SIG-M5 (cell line): ENCODE measurements at places on chromosomes 12 and 14.

DNA sequence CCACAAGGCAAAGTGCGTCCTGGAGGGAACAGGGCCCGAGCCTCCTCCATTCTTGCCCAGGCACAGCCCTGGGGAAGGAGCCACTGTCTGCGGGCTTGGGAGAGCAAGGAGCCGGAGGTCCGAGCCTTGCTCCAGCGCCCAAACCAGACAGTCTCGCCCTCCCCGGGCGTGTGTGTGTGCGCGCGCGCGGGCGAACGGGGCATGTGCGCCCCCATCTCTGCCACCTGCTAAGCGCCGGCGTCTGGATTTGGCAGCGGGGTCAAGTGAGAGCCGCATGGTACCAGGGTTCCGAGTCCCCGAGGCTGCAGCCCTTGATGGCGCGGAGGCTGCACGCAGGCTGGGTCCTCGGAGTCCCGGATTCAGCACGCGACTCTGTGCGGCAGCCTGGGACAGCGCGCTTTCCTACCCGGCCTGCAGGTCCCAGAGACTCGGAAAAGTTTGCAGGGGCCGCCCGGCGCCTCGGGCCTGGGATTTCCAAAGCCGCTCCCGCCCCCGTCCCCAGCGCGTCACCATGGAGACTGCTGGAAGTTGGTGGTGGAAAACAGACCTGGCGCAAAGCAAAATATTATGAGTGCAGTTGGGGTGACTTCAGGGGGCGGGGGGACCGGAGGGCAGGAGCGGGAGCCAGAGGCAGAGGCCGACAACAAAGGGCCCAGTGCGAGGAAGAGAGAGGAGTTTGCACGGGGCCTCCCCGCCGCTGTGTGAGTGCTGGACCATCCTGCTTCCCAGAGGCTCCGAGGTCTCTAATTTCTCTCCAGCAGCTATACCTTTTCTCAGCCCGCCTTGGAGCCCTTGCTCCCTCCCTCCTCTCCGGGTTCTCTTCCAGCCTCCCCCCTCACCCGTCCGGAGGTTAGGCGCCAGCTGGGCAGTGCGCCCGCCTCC lies 4.2 kb downstream of the RFX4 start:
- no peak for DNase-seq

DNA sequence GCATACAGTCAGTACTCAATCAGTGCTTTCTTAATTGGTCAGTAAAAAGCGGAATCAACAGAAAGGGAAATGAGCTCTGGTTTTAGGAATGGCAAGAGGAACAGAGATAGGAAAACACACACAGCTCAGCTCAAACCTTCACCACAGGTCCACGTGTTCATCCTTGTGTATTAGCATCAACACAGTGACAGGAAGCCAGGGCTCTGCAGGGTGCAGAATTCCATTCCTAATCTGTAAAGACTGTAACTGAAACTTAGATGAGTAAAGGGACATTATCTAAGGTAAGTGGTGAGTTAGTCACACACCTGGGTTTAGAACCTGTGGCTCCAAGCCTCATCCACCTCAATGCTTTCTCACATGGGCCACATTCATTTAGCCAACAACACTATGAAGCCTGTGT lies 1242.2 kb upstream of the TMEM132C start:
- DNase-seq, result no peak

DNA sequence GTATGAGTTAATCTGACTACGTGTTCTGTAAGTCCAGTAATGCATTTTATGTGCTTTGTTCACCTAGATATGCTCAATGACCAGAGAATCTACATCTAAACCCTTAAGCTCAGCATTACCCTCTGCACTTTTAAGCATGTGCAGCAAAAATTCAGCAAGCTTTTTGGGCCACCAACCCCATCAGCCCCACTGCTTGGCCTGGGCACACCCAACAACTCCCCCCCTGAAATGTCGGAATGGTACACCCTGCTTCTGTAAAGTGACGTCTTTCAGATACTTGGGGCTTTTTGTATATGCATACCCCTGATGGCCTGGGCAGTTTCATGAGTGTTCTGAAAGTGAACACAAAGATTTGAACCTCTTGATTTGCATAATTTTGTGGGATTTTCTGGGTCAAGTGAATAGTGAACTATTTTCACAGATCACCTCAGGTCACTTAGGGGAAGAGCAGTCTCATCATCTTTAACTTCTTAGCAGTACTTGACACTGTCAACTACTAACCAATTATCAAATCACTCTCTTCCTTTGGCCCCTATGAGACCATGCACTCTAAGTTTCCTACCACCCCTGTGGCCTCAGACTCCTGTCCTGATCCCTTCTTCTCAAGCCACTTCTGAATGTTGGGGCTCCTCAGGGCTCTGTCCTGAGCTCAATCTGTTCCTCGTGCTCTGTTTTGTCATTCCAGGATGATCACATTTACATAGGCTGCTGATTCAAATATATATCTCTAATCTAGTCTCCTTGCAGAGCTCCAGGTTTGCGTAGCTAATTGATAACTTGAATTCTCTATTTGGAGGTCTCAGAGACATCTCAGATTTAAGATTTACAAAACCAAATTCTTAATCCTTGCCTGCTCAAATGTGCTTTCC lies 36.3 kb upstream of the PPM1A start:
- DNase-seq, result no peak

DNA sequence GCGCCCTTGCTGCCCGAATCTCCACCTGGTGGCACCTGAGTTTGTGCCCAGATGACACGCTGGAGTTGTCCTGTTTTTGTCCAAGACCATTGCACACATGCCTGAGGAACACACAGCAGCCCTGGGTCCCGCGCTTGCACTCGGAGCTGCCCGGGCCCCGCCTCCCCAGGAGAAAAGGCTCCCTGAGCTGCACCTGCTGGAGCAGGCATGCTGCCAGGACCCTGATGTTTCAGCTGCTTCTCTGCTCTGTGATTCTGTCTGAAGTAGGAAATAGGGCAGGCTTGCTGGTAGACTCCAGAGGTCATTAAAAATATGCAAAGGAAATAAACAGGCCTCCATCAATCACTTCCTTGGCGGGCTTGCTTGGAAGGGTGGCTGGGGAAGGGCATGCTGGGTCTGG lies 271.6 kb downstream of the CACNA1C start:
- no peak for DNase-seq

DNA sequence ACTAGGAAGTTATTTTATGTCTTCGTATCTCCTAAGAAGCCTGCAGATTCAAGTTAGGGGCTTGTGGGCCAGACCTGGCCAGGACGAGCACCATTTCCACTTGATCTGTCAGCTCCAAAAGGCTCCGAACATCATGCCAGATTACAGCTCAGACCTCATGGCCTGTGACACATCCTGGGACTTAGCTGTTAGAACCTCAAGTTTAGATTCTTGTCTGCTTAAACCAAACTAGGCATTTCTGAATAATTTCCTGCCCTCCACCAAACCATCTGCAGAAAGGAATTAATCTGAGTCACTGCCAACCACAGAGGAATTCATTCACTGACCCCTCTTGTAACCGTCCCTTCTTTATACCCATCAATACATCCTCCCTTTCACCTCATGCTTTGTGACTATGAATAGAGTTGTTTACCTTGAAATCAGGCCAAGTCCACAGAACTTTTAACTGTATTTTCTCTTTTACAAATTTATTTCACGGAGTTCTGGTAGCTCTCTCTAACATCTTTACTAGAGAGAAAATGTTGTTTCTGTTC lies 120.3 kb downstream of the FBXL14 start:
- no peak for DNase-seq

DNA sequence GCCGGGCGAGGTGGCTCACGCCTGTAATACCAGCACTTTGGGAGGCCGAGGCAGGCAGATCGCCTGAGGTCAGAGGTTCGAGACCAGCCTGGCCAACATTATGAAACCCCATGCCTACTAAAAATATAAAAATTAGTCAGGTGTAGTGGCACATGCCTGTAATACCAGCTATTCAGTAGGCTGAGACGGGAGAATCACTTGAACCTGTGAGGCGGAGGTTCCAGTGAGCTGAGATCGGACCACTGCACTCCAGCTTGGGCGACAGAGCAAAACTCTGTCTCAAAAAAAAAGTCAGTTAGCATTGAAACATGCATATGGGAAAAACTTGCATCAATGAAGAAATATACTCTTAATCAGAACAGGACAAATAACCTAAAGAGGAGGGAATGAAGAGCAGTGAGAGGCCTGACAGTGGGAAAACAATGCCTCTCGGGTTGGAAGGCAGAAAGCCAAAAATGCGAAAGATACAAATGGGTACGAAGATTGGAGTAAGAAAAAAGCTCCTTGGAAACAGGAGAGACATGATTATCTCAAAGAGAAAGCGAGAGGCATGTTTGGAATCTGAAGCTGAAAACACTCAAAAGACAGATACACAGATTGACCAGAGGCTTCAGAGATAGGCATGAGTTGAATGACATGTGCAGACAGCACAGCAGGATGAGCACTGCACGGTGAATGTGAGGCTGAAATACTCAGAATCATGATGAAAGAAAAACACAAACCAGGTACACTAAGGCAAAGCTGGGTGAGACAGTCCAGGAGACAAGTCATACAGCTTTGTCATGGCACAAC lies 30.6 kb downstream of the RESF1 start:
- no peak for DNase-seq

DNA sequence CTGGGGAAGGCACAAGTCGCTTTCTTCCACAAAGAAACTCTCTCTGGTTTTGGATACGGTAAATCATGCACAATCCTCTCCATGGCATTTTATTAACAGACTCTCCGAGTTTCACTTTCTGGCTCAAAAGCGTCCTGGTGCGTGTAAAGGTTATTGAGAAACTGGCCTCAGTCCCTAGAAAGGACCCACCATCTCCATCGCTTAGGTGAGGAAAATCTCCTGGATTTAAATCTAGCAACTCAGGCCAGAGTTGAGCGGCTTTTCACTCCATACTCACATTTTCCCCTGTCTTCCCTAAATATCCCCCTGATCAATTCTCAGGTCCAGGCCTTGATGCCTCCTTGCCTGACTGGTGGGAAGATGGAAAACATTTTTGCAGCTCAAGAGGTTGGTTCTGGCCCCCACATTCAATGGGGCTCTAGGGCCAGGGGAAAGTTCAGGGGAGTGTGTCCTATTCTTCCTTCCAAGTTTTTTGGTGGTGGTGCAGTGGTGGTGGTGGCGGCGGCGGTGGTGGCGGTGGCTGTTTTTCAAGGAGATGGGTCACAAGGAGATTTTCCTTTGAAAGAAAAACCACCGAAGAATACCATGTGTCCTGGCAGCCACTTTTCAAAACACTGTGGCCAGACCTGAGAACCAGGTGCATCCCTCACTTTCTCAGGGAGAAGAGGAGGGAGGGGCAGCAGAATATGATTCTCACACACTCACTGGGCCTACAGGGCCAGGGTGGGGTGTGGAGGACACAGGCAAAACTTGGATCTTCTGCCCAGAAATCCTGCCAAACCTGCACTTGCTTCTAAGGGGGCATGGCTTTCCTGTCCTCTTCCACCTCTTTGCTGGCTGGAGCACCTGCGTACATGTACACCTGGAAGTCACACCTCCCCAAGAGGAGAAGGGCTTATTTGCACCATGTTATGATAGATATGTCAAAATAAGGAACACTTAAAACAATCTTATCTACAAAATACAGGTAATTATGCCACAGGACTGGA lies 46.7 kb upstream of the PNMA1 start:
- DNase-seq, result no peak

DNA sequence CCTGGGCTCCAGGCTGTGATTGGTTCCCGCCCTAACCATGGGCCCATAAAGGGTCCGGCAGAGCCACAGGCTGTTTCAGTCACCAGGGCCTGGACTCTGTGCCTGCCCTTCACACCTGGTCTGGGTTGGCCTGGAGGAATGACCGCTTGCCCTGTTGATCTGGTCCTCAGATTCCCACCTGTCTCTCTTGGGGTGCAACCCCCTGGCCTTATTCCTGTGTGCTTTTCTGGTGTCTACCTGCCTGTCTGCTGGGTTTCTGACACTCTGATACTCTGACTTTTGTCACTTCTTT lies 2.9 kb upstream of the KRT83 start:
- no peak for DNase-seq

DNA sequence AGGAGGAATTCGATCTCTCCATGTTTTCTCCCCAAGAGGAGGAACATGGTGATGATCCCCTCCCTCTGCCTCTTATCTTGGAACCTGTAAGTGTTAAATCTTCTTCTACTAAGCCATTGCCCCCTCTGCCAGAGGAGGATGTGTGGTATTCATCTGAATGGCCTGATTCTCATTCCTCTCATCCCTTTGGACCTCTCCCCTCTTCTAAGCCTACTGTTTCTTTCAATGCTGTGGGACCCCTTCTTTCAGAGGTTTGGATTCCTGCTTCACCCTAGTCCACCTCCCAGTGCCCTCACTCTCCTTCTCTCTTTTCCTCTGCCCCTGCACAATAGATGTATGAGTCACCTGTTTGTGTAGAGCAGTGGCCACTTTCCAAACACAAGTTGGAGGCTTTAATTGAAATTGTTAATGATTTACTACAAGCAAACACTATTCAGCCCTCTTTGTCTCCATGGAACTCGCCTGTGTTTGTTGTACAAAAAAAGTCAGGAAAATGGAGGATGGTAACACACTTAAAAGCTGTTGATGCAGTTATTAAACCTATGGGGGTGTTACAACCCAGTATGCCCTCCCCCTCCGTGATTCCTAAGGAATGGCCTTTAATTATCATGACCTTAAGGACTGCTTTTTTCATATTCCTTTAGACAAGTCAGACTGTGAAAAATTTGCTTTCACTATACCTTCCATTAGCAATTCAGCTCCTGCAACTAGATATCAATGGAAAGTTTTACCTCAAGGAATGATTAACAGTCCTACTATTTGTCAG lies 192.1 kb upstream of the ALG10B start:
- no peak for DNase-seq

DNA sequence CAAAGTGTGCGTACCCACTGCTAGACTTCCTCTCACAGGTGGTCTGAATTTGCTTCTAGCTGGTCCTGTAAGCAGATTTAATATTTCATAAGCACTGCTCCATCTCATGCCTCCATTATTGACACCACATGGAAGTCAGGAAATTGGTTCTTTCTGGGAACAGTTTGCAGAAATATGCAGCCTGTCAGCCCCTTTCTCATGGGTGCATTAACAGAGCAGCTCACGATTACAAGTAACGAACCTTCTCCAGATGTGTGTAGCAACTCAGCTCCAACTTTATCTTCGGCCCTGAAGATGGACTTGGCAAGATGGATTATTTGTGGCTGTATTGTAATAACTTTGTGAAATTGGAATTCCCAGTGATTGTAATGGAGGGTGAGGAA lies 214.5 kb upstream of the DDHD1 start:
- DNase-seq, result no peak

- DNase-seq, result no peak
Measured at GRCh38 chr12:98803468-98804209, 158.5 kb downstream of the APAF1 start.

DNA sequence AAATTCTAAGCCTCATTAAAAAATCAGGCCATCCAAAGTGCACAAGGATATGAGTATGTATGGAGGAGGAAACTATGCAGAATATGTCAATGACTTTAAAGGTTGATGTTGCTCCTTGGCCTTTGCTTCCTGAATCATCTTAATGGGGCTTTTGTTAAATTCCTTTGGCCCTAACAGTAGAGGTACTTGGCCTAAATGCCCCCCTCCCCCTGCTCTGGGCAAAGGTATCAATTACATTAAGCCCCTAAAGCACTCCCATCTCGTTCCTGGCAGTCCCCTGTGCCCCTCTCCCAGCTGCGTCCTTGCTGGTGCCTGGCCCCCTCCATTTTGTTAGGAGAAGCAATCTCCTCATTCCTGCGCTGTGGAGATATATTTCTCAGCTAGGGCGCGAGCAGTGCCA lies 4.8 kb downstream of the COPZ1 start:
- no peak for DNase-seq
